ENCODE measurements at places on chromosomes 7 and 10.

- no peak for DNase-seq
Measured at GRCh38 chr10:44172883-44173607, 211.9 kb downstream of the CXCL12 start.

DNA sequence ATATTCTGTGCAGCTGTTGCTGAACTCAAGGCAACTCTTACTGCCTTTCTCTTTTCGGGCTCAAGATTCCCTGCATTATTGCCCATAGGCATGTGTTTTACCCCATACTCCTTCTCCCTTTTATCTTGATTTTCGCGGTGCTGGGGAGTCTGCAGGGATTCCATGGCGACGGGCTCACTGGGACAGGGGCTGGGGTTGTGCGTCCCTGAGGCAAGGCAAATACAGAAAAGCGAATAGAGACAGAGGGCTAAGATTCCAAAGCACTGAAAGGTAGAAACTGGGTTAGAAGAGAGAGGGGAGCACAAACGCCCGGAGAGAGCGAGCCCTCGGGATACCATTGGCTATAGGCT, 519 bp upstream of the RPP38 start:
- no peak for DNase-seq

DNA sequence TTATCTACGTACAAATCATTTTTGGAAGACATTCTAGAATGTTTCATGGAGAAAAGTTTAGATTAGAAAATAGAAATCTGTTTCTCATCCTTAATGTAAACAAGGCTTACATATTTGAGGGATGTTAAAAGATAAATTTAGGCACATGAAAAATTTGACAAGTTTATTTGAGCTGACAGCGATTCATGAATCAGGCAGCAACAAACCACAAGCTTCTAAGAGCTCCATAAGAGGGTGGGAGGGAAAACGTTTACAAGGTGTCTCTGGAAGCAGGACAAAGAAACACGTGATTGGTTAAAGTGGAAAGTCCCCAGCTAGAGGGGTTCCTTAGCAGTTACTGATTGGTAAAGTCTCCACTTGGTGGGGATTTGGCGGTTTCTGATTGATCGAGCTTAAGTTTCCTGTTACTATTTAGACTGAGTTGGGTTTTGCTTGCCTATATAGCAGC, 228.9 kb upstream of the PITRM1 start:
- DNase-seq: no peak

DNA sequence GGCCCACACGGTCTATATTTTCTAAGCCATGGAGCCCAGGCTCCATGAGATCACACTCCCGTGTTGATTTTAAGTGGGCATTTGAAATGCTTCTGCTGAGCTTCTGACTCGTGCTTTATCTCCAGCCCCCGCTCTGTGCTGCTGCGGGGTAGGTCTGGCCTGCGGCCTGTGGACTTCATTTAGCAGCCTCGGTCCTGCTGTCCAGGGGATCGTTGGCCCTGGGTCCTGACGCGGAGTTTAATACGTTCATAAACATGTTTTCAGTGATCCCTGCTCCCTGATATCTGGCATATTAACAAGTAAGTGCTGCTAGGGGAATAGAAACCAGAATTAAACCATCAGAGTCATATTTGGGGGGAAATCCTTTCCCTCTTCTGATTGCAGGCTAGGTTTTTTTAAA, 540.3 kb upstream of the MGMT start:
- DNase-seq: no peak

DNA sequence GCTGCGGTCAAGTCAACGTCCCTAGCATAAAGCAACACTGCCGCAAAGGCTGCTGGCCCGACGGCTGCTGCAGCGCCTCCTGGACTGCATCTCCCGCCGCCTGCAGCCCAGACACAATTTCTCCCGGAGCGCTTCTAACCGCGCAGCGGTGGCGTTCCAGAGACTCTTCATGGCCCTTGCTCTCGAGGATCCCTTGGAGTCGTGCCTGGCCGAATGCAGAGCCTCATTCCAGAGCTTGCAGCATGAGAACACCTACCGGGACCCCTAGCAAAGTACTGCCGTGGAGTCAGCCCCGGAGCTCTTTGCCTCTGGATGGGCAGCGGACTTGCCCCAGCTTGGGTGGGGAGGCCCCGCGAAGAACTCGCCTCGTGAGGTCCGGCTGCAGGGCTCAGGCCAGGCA, 79.7 kb upstream of the ZNF32 start:
- peak; percentile 6 for DNase-seq

DNA sequence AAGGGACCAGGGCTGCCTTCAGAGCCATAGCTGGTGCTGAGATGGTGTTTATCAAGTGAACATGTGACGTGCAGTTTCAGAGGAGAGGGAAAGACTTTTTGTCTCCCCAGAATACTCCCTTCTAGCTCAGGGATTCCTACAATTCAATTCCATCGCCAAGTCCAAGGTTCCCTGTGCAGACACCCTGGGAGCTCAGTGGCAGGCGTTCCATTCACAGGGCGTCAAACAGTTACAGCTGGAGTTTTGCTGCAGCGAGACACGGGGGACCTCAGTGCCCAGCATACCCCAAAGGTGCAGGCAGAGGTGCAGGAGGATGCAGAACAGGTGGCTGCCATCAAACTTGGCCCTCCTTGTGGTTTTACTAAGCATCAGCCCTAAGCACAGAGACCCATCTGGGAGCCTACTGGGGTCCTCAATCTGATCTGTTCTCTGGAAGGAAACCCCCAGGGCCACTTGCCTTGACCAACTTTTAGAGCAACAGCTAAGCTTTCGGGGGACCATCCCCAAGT, 846 bp upstream of the CALML5 start:
- no peak for DNase-seq

- DNase-seq: no peak
Measured at GRCh38 chr10:43215758-43216455, 51.0 kb downstream of the RASGEF1A start.

GRCh38 chr10:52807803-52808202, 35.2 kb upstream of the MBL2 start:
- DNase-seq: no peak

DNA sequence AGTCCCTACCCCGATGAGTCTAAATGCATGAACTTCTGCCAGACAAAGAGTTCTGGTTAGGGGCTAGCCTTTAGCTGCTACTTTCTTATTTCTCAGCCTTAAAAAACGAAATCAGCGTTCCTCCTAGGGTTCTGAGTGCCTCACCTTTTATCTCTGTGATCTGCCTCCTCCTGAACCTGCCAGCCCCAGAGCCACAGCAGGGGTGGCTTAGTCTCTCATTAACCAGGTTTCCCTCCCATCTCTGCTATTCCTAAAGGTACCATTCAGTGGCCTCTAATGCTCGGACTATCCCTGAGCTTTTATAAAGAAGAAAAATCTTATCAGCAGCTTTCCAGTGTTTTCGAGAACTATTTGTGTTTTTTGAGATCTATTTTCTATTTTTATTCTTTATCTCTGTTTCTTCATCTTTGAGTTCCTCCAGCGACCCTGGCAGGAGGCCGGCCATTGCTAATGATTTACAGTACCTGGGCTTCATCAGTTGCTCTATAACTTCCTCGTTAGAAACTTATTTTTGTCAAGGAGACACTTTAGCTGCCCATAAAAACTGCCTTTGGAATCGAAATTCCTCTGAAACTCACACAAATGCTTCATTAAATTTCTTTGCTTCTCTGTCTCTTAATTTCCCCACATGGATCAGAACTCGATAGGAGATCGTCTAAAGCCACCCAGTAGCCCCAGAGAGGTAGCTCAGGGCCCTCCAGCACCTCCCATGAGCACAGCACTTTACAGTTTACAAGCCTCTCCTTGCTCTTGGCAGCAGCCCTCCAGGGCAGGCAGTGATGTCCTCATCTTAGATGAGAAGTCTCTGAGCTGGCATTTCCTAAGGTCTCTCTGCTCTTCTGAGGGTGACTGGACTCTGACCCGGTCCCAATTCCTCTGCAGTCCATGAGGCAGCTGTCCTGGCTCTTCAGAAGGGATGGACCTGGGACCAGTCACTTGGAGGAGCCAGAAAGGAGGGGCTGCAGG, 149.1 kb downstream of the EBF3 start:
- DNase-seq: no peak

GRCh38 chr7:44489955-44490350, 505 bp downstream of the NUDCD3 start:
- no peak for DNase-seq

DNA sequence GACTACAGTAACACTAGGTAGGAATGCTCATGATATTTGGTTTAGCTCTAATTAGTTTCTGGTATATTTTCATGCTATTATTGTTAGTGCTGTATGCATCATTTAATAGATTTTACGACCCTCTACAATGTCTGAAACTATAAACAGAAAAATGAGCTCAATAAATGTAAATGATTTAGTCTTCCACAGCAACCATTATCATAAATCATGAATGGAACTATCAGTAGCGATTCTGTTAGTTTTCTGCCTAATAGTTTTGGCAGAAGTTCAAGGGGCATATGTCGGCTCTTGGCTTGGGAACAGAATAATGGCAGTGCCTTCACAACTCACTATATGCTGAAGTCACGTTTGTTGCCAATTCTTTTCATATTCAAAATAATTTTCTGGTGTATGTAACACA, 494.8 kb downstream of the PARD3 start:
- no peak for DNase-seq

DNA sequence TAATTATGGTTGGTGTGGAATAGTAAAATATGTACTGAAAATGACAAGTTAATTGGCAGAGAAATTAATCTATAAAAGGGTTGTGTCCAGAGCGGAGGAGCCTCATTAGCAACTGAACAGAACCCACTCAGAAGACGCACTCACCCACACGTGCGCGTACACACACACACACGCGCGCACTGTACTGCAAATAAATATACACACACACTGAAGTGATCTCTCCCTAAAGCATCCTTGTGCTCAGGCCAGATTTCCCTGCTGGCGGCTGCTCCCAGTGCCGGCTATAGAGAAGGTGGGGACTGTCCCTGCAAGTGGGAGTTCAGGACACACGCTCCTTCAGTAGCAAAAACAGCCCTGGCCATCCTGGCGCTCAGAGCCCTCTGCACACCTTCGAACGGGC, 85.2 kb downstream of the CHST15 start:
- no peak for DNase-seq

DNA sequence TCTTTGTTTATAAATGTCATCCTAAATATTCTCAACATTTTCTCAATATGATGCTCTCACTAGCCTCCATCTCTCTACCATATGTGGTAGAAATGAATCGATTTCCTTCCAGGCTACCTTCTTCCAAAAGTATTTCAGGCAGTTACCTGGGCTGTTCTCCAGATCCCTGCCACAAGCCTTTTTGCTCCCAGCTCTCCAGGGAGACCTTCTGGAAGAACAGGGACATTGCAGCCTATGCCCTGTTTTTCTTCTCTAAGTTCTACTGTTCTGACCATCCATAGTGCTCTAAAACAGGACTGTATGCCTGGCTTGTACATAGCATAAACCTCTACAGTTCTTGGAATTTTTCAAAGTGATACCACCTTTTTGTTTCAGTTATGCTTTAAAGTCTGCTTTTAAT, 552.8 kb downstream of the ANKRD7 start:
- DNase-seq: peak; percentile 27

DNA sequence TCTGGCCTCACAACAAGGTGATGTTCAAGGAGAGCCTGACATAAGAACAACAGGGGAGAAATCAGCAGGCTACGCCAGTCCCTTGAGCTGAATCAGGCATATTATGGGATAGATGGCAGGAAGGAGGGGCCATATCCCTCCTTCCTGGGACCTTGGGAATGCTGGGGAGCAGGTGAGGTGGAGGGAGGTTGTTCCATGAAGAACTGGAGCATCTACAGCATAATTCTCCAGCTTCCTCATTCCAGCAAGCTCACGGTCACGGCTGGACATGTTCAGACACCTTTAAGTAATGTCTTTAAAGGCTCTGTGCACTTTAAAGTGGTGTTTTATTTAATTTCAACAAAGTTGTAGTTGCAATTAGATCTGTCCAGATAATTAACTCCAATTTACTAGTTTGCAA, 780.5 kb downstream of the TYW1 start:
- no peak for DNase-seq

DNA sequence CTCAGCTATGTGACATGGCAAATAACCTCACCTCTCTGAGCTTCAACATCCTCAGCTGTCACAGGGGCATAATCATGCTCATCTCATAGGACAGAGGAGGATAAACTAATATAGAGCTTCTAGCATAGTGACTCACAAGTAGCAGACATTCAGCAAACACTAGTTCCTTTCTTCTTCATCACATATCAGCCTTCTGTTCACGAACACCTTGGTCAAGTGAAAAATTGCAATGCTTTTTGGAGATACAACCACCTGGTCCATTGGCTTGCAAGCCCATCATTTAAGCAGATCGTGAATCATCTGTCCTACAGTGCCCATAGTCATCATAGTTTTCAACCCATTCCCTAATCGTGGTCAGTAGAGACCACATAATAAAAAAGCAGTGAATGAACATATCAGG, 277.9 kb upstream of the YAE1 start:
- DNase-seq: no peak

- DNase-seq: no peak
Measured at GRCh38 chr10:14703631-14704001, 71.1 kb downstream of the FAM107B start.

Data from GM23338 (cell line).